Suprapubic skin (tissue), 4 donors: ENCODE measurements at places on chromosomes 7 and 10. TPM values are rescaled to one million over a fixed set of nuclear protein-coding genes. Genes with fewer than 3 reads are reported as not detected.

TMEM243 gene
- 33.0 TPM for total RNA-seq

HOXA7 gene
- 14.9 TPM for total RNA-seq

EMX2 gene
- total RNA-seq = 2.0 TPM

PLAC9 gene
- 5.6 TPM for total RNA-seq

LIPJ gene
- 0.15 TPM for total RNA-seq

FAM13C gene
- 6.0 TPM for total RNA-seq

SFTPA1 gene
- not detected for total RNA-seq

SFTPD gene
- 2.7 TPM for total RNA-seq

AGR3 gene
- not detected for total RNA-seq

HOXA11 gene
- total RNA-seq = 0.95 TPM

PKD2L1 gene
- total RNA-seq = not detected

MACC1 gene
- total RNA-seq = 13.0 TPM

GBX1 gene
- total RNA-seq = not detected

AIFM2 gene
- 7.6 TPM for total RNA-seq

CYP26C1 gene
- total RNA-seq = not detected

PLEKHA8 gene
- total RNA-seq = 7.1 TPM

TYW1B gene
- total RNA-seq = 3.9 TPM

CYP3A5 gene
- 50.0 TPM for total RNA-seq

NPSR1 gene
- total RNA-seq = not detected

HTR7 gene
- 0.23 TPM for total RNA-seq

CTNNA3 gene
- 0.16 TPM for total RNA-seq

IDE gene
- total RNA-seq = 300 TPM

C10orf53 gene
- not detected for total RNA-seq

MYPN gene
- total RNA-seq = 0.16 TPM

HMX3 gene
- total RNA-seq = not detected

TSPAN33 gene
- 17.9 TPM for total RNA-seq

LGI1 gene
- total RNA-seq = not detected

SEMA3E gene
- total RNA-seq = 1.0 TPM

TUBAL3 gene
- total RNA-seq = 1.7 TPM

PDK4 gene
- total RNA-seq = 104 TPM

PAPOLB gene
- 0.30 TPM for total RNA-seq

ITPRID1 gene
- 11.1 TPM for total RNA-seq

ANKMY2 gene
- total RNA-seq = 9.9 TPM

MASTL gene
- 11.6 TPM for total RNA-seq

TACC2 gene
- 606 TPM for total RNA-seq

ADCK2 gene
- total RNA-seq = 54.3 TPM

EDRF1 gene
- 18.9 TPM for total RNA-seq

LRRTM3 gene
- total RNA-seq = not detected

TAF5 gene
- 4.1 TPM for total RNA-seq

THNSL1 gene
- total RNA-seq = 1.1 TPM

WAPL gene
- total RNA-seq = 35.4 TPM
